ENCODE measurements at places on chromosomes 4 and X.

DNA sequence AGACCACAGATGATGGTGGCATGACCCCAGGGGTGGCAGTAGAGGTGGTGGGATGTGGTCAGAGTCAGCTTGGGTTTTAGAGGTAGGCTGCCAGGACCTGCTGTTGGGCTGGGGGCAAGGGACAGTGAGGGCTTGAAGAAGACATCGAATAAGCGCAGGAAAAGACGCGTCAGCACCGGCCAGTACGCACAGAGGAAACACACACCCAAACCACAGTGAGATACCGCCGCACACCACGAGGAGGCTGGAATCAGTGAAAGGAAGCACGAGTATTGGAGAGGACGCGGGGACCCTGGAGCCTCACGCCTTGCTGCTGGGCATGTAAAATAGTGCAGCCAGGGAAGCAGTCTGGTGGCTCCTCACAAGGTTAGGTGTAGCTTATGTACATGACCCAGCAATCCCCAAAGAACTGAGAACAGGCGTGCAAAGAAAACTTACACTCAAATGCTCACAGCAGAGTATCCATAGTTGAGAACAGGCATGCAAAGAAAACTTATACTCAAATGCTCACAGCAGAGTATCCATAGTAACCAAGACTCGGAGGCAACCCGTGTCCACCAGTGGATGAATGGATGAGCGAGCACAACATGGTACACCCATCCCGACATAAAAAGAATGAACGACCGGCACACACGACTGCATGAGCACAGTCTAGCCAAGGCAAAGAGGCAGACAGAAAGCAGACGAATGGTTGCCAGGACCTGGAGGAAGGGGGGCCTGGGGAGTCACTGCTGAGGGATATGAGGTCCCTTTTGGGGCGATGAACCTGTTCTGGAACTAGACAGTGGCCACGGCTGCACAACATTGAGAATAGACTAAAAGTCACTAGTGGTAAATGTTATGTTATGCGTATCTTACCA lies 13.3 kb downstream of the PDZD4 start:
- DNase-seq, result no peak

DNA sequence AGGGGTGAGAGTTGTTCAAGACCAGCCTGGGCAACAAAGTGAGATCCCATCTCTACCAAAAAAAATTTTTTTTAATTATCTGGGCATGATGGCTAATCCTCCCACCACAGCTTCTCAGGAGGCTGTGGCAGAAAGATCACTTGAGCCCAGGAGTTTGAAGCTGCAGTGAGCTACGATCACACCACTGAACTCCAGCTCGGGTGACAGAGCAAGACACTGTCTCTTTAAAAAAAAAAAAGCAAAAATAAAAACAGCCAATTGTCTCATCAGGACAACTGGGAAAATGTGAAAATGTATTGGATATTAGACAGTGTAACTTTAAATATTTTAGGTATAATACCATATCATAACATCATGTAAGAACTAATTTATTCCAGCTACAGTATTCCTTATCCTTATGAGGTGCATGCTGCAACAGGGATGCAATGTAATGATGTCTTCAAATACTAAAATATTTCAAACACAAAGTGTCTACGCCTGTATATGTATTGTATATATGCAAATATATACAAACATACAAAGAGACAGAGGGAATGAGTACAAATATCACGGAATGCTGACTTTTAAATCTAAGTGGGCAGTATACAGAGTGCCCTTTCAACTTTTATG lies 17.2 kb downstream of the FAM13A start:
- DNase-seq, result no peak

DNA sequence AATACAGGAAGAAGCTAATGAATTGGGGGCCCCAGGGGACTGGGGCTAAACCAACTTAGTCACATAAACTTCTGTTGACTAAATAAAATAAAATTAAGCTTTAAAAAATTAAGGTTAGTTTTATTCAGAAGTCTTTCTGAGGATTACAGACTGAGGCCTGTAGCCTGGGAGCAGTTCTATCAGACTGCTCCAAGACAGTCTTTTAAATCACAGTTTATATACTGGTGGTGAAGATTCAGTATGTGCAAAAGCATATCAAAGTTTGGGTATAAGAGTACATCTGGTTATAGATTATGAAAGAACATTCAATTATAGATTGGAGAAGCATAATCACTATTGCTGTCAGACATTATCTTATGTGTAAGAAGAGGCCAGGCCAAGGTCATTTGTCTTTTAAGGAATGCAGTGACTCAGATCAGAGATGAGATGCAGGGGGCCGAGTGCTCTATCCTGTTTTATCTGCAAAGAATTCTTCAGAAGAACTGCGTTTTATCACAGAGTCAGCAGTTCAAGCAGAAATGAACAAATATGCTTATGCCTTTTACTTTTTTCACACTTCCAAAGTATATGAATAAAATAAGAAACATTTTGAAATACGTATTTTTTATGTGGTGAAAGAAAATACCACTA lies 109.4 kb downstream of the PDHA2 start:
- no peak for DNase-seq

- no peak for DNase-seq
Measured at GRCh38 chrX:37638047-37638446, 47.5 kb upstream of the XK start.

DNA sequence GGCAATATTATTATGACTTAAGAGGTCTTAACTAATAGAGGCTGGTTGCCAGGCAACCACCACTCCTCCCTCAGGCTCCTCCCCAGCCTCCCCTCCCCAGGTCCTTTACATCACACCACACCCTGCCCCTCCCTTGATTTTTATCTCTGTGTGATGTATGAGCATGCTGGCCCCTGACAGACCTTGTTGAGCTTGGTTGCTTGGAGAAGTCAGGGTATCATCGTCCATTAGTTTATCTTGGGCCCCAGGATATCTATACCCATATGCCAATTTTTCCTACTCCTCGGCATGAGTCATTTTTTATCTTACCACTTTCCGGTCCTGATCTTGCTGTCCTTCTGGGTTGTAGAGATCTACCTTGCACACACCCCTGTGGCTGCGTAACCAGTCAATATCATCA lies 2.5 kb downstream of the AKAP4 start:
- DNase-seq, result no peak

DNA sequence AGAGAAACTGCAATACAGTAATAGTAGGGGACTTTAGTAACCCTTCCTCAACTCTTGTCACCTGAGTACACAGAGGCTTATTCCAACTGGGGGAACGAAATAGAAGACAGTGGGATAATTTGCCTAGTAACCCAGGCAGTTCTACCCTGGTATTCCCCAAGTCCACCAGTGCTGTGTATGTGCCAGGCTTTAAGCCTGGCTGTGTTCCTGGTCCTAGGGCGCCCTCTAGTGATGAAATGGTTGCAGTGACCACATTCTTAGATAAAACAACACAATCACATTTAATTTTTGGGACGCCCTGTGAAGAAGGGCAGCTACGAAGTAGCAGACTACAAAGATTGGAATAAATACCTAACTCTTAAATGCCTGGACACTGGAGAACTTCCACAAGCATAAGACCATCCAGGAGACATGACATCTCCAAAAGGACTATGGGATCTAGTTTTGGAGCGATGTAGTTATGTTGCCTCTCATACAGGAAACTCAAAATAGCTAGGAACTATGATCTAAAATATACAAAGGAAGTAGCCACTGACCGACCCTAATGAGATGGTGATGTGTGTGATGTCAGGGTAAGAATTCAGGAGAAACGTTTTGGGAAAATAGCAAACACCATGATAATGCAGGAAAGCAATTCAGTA lies 288.5 kb upstream of the ZCCHC13 start:
- DNase-seq, result peak; percentile 36

- DNase-seq, result no peak
Measured at GRCh38 chrX:123525123-123525725, 207.6 kb downstream of the THOC2 start.

GRCh38 chr4:95388911-95389310 lies 159.9 kb downstream of the UNC5C start:
- DNase-seq, result no peak

DNA sequence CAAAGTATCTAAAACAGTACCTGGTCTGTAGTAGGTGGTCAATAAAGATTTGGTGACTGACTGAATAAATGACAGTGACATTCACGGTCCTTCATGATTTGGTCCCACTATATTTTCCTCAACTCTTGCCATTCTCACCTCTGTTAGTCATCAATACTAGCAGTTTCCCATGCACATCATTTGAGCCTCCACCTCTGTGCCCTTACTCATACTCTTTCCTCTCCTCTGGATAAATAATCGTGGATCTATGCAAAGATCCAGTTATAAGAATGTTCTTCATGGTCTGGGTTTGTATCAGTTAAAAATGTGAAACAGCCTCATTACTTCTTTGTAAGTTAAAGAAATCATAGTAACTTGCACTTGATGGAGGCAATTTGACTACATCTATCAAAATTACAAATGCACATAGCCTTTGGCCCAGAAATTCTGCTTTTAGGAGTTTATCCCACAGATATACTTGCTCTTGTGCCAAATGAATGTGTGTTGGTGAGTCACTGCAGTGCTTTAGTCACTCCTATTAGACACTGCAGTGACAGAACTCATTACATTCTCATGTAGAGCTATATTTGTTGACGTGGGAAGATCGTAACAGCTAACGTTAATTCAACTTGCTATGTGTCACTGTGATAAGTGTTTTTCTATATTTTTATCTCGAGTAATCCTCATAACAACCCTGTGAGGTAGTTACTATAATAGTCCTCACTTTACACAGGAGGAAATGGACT lies 121.9 kb upstream of the SMIM10 start:
- DNase-seq, result no peak

GRCh38 chr4:73902038-73902637 lies 32.9 kb downstream of the CXCL1 start:
- no peak for DNase-seq

- no peak for DNase-seq
Measured at GRCh38 chr4:79977131-79977840, 95.7 kb downstream of the ANTXR2 start.

DNA sequence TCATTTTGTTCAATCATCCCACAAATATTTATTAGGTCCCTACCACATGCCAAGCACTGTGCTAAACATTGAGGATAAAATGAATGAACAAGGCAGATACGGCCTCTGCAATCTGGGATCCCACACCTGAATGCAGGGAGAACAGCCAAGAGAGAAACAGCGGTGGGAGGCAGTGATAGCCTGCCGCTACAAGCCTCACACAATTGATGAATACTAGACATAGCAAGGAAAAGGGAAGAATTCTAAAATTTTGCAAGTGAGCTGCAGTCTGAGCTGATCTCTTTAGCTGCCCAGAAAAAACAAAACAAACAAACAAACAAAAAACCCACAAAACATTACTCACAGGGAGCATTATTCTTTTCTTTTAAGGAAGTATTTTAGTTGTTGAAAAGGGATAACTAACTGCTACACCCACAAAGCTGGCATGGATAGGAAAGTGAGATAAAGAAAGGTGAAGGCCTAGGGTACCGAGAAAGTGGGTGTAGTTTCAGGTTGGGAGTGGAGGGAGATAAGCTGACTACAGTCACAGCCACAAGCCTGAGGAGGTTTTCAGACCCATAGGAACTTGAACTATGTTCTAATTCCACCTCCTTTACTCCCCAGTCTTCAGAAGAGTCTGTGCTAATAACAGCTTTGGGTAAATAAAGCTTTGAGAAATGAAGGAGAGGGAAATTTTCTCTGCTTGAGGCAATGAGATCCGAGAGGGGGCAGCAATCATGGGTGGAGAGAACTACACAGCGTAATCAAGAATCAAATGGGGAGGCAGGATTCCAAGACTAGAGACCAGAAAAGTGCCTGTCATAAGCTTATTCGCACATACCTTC lies 85.4 kb downstream of the SH3RF1 start:
- no peak for DNase-seq

- no peak for DNase-seq
Measured at GRCh38 chr4:150280081-150280895, 202.0 kb downstream of the DCLK2 start.

DNA sequence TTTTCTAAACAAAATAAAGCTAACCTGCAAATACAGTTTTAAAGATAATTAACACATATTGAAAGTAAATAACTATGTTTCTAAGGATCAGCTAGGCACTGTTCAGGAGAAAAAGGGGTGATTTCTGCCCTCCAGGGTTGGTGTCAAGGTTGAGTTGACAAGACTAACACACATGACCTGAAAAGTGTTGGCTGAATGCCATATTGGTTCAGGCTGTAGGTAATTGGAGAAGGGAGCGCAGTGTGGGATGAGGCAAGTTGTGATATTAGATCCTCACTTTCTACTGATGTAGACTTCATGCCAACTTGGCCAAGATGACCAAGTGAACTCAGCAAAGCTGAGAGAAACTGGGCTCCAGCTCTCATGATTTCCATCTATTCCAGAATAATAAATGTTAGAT lies 42.2 kb downstream of the PPM1K start:
- no peak for DNase-seq

DNA sequence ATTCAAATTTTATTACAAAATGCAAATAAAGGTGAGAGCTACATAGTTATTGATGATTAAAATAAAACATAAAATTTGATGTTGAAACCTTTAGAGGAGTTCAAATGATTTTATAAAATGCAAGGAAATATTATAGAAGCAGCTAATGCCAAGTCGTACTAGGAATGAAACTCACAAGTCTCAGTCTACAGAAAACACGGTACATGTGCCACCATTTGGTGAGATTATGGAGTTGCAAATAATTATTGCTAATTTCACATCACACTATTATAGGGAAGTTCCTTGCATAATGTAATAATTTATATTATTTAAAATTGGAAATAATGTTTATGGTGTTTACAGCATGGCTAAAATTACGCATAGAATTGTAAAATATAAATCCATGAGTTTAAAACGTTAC lies 1601.7 kb upstream of the TENM3 start:
- no peak for DNase-seq

GRCh38 chrX:43644124-43644701 lies 11.9 kb upstream of the MAOA start:
- DNase-seq, result no peak

DNA sequence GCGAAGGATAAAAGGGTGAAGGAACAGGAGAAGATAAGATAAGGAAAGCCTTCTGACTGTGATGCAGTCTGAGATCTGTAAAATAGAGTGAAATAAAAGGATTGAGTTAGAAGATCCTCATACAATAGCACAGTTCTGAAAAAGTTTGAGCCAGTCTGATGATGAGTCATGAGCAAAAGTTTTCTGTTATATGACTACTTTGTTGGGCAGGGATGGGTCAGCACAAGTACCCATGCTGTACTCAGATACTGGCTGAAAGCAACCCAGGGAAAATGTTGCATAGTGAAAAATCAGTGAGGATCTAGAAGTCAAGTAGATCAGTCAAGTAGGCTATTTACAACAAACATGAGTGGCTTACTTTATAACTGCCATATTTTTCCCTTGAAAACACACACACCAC lies 253.5 kb downstream of the PCDH10 start:
- DNase-seq, result no peak

DNA sequence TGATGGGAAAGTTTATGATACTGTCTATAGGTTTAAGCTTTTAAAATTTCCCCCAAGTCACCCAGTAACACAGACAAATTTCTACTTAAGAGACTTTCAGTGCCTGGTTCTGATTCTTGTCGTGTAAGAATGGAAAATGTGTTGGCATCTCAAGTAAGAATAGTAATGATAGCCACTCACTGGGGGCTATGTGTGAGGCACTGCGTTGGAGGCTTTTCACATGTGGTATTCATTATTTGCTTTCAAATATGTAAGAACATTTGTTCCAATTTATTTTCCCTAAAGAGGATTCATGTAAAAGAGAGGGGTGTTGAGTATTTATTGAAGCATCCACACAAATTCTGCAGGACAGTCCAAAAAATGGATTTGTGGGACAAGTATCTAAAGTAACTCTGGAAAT lies 143.6 kb downstream of the FNIP2 start:
- DNase-seq, result no peak
